Endothelial cell of umbilical vein (primary cell): ENCODE measurements at places on chromosomes 5 and 9. TPM values are rescaled to one million over a fixed set of nuclear protein-coding genes. Genes with fewer than 3 reads are reported as not detected.

The REEP5 gene
- total RNA-seq: 84.5 and 98.0 TPM in 2 replicates

The SLC34A3 gene
- not detected in 2 replicates for total RNA-seq

DNA sequence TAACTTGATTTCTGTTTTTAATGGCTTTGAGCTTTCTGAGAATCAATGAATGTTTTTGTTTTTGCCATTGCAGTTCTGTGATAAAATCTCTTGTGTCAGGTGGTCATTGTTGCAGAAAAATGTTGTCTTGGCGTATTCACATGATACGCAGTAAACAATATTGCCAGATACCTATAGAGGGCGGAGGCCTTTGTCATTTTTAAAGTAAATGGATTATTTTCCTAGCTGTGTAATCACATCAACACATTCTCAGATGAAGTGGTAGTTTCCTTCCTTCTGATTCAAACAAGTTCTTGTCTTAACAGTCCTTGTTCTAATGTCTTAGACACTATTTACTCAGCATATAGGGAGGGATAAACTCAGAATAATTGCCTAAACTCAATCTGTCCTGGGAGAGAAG, 109.9 kb upstream of the DAB2 start:
- DNase-seq: peak; percentile 72

DNA sequence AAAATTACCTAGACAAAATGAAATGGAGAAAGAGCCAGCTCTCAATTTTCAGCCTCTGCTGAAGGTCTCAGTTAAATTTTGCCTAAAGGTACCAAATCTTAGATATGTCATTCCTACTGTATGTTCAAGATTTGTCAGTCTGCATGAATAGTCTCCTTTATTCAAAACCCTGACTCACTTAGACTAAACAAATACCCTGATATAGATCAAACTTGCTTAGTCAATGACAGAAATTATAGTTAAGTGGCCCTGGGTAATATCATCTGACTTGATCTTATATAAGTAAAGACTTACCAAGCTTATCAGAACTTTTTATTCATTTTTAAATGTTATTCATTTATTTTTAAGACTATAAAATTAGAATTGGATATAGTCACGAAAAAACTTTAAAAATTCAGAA, 12.2 kb downstream of the MEGF9 start:
- no peak for DNase-seq

- no peak for DNase-seq
Observed at GRCh38 chr5:14873790-14874189, 2.2 kb upstream of the ANKH start.

GRCh38 chr9:228929-229695, 14.4 kb downstream of the DOCK8 start:
- DNase-seq: no peak

GRCh38 chr5:96743065-96743768, 64.5 kb downstream of the ERAP1 start:
- DNase-seq: peak; percentile 71

DNA sequence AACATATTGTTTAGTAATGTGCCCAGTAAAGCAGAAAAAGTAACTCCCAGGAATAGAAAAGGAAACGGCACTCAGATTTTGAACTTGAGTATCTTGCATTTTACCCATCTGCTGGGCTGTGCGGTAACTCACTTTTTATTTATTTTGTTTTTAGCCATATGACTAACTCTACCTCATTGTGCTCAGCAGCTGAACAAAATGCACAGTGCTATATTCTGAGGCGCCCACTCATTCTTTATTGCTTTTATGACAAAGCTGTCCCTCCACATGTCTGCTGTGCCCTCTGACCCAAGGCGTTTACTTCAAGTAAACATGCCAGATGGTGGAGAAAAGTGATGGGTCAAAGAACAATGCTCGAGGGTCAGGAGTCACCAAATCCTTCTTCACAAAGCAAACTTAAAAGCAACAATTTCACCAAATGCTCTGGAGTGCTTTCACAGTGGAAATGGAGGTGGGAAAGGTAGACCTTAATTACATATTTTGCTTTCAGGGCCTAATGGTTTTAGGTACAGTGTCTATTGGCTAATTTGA, 215.2 kb upstream of the ELAVL2 start:
- DNase-seq: no peak

DNA sequence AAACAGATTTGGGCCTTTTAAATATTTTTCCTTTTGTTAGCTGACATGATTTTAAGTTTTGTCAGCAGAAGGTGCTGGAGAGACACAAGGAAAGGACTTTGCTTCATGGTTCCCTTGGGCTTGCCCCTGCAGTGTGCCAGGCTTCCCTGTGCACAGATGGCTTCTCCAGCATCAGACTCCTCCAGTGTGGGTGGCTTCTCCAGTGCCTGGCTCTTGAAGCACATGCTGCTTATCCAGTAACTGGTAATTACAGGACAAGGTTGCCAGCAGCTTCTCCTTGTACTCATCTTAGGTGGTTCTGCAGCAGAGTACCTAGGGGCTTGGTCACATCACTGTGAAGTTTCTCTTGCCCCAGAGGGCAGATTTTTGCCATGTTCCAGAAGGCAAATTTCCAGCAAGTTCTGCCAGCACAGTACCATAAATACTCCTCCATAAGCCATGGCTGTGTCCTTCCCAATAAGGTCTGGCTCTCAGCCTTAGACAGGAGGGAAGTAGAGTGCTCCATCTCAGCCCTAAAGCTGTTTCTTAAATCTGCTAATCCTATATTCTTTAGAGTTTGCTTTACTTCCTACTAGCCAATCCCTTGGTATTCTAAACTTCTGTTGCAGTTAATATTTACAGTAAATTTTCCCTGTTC, 62.4 kb downstream of the PJA2 start:
- DNase-seq: no peak

GRCh38 chr9:120532475-120532874, 47.5 kb downstream of the CDK5RAP2 start:
- DNase-seq: no peak

- DNase-seq: peak; percentile 9
Observed at GRCh38 chr5:134127988-134128647, 13.6 kb downstream of the TCF7 start.
